GM23338 (cell line): ENCODE measurements at places on chromosomes 3 and 15.

DNA sequence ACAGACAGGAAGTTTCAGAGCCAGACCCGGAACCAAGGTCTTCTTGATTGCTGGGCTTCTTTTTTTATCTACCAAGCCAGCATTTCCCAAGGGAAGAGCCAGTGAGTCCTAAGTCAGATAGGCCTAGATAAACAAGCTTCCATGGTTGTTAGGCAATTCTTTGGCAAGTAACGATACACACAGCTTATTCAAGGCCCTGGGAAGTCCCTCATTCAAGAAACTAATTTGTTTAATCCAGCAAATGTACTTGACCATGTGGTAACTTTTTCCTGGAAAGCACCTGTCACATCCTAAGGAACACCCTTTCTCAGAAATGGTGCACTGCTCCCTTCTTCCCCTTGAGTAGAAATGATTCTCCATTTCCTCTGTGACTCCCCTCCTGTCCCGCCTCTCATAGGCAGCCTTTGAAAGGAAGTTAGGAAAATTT lies 209.9 kb downstream of the ITPR1 start:
- DNase-seq = no peak

- peak; percentile 50 for DNase-seq
These were observed 442.5 kb downstream of the EPHB1 start for GRCh38 chr3:135237371-135238143.

- no peak for DNase-seq
These were observed 89.4 kb upstream of the ANKRD34C start for GRCh38 chr15:79193103-79193502.

- DNase-seq = no peak
These were observed 13.4 kb downstream of the HTR3C start for GRCh38 chr3:184066211-184066610.

GRCh38 chr3:176051766-176052165 lies 1145.5 kb downstream of the TBL1XR1 start:
- no peak for DNase-seq

DNA sequence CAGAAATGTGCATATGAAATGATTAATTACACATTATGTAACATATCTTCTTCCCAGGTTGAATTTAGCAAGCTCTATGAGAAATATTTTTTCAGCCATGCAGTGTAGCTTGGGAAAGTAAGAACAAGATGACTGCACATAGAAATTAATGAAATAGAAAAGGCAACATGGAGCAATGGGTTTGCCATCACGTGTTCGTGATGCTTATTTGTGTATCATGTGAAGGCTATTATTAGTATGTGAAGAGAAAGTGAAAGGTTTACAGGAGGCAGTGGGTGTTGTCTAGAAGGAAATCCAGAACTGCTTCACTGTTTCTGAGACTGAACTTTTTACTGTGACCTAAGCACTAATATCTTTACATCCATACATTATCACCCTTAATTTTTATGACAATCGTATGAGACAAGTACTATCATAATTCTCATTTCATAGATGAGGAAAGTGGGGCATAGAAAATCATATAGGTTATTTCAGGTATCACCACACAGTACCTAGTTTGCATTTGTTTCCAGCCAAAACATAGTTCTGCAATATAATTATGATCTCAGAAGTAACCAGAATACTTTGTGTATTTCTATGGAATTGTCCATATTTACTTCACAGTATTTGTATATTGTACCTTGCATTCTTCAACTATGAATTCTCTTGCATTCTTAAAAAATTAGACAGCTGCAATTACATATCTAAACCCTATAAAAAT lies 14.9 kb downstream of the SERPINI1 start:
- no peak for DNase-seq

DNA sequence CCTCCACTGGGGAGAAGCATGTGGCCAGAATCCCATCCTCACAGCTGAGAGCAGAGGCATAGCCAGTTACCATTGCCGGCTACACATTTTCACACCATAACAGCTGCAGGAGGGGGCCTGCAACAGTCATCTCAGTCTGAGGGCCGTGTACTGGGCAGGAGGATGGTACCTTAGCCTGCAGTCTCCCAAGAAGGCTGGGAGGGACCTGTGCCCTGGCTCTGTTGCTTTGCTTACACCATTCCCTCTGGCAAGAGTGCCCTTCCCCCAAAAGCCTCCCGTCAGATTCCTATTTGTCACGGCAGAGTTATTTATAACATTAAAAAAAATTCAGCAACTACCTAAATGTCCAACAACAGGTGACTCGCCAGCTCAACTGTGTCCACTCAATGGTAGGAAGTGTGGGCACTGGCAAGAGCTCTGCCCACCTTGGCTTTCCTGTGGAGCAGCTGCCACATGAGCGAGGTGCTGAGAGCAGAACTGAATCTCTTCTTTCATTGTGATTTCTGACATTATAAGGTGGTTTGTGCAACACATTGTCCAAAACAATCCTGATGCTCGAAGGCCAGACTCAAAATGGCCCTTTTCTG lies 4.4 kb downstream of the CAMKV start:
- no peak for DNase-seq

DNA sequence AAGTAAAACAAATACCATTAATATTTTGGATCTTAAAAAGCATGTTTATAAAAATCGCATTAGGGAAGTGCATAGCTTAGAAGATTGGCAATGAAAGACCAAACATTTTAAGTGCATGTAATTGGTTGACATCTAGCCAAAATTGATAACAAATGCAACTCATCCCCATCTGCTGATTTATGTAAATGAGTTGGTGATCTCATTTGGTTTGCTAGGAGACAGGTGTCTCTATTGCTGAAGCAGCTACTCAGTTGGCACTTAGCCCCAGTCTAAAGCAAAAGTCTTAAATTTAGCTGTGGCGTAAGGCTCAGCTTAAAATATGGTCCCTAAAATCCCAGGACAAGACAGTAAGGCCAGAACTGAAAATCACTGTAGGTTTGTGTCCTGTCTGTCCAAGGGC lies 113.5 kb upstream of the CHL1 start:
- DNase-seq = no peak

- peak; percentile 88 for DNase-seq
These were observed 1.4 kb downstream of the ETV5 start for GRCh38 chr3:186107215-186108105.

GRCh38 chr3:128111147-128111546 lies 12.5 kb downstream of the RUVBL1 start:
- no peak for DNase-seq

- no peak for DNase-seq
These were observed 144.6 kb downstream of the VGLL4 start for GRCh38 chr3:11499144-11499543.

DNA sequence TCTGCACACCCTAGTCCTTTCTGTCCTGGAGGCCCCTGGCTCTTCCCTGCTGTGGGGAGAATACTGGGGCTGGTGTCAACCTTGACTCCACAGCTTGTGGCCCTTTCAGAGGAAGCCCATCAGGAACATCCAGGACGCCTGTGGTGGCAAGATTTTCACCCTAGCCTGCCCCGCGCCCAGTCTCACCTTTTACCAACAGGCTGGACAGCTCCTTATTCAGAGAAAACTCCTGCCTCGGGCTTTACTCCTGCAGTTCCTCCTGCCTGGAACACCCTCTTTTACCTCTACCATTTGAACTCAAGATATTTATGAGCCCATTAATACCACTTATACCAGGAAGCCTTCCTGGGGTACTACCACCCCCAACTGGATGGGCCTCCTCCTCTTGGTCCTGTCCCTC lies 2.7 kb upstream of the CACNA2D2 start:
- no peak for DNase-seq

GRCh38 chr3:161598639-161599038 lies 102.0 kb downstream of the OTOL1 start:
- no peak for DNase-seq

DNA sequence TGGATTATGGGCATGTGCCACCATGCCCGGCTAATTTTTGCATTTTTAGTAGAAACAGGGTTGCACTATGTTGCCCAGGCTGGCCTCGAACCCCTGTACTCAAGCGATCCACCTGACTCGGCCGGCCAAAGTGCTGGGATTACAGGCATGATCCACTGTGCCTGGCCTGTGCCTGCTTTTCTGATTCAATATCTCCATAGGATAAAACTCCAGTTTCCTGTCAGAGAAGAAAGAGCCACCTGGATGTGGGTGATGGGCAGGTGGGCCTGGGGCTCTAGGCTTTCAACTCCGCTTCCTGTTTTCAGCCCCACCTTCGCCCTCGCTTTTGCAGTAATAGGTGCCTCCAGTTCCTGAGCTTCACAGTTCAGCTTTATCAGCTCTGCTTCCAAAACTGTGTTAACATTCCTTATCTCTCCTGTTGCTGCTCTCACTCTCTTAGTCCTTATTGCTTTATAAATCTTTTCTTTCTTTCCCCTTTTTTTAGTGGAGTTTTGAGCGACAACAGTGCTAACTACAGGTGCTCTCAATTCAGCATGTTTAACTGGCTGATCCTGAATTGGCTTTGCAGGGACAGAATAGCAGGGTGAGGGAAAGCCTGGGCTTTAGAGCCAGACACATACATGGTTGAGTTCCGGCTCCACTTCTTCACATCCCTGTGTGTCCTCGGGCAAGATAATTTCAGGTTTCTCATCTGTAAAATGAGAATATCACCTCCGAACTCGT lies 21.1 kb upstream of the PDE8A start:
- DNase-seq = peak; percentile 76

GRCh38 chr3:97705764-97706163 lies 58.8 kb upstream of the ARL6 start:
- no peak for DNase-seq

GRCh38 chr3:23608650-23609049 lies 197.1 kb upstream of the UBE2E1 start:
- peak; percentile 71 for DNase-seq

- no peak for DNase-seq
These were observed 30.0 kb downstream of the STARD5 start for GRCh38 chr15:81293728-81294515.

DNA sequence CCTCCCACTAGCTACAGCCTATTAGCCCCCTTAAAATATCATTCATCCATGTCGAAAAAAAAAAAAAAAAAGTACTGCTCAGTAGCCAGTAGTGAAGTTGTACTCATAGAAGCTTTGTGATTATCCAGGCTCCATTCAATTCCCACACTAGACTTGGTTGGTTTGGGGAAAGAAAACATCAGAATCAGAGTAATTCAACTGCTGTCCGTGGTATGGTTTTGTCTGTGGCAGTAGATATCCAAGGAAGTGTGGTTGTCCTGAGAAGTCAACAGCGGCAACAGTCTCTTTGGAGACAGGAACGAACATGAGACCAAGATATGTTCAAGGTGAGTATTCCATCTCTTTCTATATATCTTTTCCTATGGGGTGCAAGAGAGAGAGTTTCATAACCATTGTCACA lies 99.2 kb downstream of the GOLIM4 start:
- DNase-seq = no peak
